ENCODE measurements at places on chromosomes 12 and 14. TPM values are rescaled to one million over a fixed set of nuclear protein-coding genes. Genes with fewer than 3 reads are reported as not detected.

Gene DTX3
- 23.8 TPM for total RNA-seq

Gene TCL1B
- total RNA-seq, result not detected

Gene ZNF605
- 13.1 TPM for total RNA-seq

Gene PLCZ1
- not detected for total RNA-seq

Gene OR4K1
- total RNA-seq, result not detected

Gene C12orf54
- total RNA-seq, result not detected

DNA sequence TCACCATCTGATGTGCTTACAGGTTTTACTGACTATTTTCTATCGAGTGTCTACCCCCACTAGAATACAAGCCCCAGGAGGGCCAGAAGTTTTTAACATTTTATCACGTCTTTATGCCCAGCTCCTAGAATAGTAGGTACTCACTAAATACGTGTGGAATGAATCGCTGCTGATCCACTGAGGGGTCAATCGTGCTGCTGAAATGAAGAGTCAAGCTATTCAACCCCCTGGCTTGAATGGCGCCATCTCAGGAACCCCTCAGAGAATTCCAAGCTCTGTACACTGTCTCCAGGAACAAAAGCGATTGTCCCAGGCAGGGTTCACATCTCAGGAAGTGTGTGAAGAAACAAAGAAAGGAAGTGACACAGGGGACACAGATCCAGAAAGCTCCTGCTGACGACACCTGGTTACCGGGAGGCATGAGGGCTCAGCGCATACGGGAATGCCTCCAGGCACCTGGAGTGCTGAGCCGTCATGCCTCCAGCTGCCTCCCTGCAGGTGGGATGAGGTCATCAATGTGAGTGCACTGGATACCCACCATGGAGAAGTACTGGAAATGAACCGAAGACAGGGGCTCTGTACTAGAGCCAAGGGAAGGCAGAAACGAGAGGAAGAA lies 45.6 kb downstream of the PITPNM2 start:
- no peak for DNase-seq

- DNase-seq, result peak; percentile 81
These were observed at the start of gene CFAP73 for GRCh38 chr12:113149361-113150150. TSS of gene CFAP73 (plus strand) at chr12:113149724. CDS start at chr12:113149858, 134 bp downstream.

GRCh38 chr12:100566887-100567637 lies 6.4 kb upstream of the GAS2L3 start:
- DNase-seq, result no peak

DNA sequence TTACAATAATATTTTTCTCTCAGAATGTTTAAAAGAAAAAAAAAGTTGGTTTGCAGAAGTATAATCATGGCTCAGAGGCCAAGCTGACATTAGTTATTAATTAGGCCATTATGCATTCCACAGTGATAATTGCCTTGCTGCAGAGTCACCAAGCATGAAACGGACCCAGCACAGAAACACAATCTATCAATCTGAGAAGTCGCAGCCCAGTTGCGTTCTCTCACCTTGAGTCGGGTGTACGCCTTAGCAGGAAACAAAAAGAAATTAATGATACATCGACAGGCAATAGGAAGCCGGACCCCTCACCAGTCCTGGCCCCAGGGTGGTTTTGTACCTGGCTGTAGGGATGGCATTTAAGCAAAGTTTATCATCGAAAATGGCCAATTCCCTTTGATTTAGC lies 129.7 kb downstream of the PHETA1 start:
- DNase-seq, result no peak
